ENCODE measurements at places on chromosomes 3 and 15.

GRCh38 chr15:90650956-90651689, 66.0 kb upstream of the BLM start:
- no peak for DNase-seq

GRCh38 chr3:115947325-115947724, 324.0 kb downstream of the GAP43 start:
- no peak for DNase-seq

DNA sequence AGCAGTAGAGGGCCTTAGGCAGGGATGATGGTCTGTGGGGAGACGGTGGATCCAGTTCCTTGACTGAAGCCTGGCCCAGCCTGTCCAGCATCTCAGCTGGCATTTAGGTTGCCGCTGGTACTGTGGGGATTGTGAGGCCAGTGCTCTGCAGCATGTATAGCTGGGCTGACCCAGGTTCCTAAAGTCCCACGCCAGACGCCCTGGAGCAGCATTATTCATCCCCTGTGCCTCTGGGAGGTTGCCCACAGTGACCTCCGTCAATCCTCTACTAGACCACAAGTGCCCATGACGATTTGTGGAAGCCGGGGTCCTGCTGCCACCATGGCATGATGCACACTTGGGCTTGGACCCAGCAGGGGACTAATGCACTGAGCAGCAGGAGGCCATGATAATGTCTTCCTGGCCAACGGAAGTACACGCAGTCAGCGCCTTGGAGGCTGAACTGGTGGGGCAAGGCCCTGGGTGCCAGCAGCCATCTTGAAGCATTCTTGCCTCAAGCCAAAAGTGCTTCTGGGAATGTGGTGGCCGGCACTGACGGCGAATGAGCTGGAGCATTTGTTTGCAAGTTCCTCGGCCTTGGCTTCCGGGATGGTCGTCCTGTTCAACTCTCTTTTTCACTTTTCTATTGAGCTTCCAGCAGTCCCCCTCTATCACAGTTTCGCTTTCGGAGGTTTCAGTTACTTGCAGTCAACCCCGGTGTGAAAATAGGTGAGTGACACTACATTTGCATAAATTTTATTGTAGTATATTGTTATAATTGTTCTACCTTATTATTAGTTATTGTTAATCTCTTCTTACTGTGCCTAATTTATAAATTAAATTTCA, 949.4 kb downstream of the ROBO1 start:
- no peak for DNase-seq

GRCh38 chr3:146865175-146865755, 260.1 kb upstream of the PLSCR5 start:
- no peak for DNase-seq

DNA sequence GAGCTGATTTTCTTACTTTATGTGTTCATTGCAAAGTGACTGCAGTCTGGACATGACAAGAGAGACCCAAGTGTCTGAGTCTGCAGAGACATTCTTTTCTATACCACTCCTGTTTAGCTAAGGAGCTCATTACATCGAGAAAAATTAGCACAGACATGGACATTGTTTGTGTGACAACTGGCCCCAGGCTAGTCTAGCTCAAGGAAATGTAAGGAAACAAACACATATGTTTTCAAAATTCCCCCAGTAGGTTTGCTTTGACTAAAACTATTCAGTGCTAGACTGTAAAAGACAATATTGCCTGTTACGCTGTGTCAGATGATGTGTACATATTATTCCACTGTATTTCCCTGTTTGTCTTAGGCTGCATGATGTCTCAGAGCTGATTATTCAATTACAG, 40.9 kb downstream of the TPRG1 start:
- DNase-seq: no peak

GRCh38 chr3:99702953-99703943, 64.9 kb downstream of the COL8A1 start:
- no peak for DNase-seq

DNA sequence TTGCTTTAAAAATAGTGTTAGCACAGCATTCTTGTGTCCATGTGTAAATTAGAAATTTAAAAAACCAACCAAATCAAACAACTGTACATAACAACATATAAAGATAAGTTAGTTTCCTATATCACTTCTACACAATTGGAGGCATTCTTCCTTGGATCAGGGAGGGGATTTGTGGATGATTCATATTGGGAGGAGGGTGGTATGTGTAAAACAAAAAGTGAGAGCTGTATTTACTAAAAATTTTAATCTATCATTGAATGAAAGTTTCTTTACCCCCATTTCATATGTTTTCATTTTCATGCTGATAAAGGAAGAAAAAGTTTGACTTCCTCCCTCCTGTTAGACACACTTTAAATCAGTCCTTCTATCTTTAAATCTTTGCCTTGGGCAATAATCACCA, 325.0 kb downstream of the SATB1 start:
- no peak for DNase-seq

DNA sequence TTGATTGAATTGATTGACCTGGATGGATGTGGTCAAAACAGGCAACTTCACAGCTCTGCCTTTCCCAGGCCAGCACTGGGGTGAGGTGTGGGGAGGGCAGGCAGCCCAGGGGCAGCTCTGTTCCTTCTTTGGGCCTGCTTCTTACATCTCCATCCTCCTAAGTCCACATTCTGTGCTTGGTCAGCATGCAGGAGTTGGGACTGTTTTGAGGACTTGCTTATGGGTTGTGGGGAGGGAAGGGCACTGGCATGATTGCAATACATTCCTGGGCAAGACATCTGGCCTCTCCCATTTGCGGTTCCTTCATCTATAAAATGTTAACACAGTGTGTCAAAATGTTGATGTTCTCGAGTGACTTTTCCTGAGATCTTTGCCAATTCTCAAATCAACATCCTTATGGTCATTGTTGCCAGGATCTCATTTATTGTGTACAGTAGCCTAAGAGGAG, 84.1 kb downstream of the ST6GAL1 start:
- DNase-seq: no peak

- no peak for DNase-seq
Measured at GRCh38 chr3:126013751-126014156, 44.8 kb downstream of the ROPN1B start.

GRCh38 chr3:43062040-43062563, 43.8 kb downstream of the POMGNT2 start:
- DNase-seq: no peak

DNA sequence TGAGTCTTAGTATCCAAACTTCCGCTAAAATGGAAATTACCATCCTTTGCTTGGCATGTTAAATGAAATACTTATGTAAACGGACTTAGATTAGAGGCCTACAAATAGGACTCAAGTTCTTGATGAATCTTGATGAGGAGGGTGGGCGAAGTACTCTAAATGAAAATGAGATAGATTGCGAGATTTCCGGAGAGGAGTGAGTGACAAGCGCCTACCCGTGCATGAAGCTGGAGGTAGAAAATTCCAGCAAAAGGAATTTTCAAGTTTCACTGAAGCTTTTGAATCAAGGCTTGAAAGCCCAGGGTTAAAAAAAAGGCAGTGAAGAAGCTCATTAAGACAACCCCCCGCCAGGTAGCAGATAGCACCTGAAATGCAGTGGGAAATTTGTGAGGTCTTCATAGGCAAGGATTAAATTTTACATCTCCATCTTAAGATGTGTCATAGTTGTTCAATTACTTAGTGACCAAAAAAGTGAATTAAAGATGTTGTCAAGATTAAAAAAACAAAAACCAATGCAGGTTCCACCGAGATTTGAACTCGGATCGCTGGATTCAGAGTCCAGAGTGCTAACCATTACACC, 655 bp upstream of the RAB11A start:
- no peak for DNase-seq

DNA sequence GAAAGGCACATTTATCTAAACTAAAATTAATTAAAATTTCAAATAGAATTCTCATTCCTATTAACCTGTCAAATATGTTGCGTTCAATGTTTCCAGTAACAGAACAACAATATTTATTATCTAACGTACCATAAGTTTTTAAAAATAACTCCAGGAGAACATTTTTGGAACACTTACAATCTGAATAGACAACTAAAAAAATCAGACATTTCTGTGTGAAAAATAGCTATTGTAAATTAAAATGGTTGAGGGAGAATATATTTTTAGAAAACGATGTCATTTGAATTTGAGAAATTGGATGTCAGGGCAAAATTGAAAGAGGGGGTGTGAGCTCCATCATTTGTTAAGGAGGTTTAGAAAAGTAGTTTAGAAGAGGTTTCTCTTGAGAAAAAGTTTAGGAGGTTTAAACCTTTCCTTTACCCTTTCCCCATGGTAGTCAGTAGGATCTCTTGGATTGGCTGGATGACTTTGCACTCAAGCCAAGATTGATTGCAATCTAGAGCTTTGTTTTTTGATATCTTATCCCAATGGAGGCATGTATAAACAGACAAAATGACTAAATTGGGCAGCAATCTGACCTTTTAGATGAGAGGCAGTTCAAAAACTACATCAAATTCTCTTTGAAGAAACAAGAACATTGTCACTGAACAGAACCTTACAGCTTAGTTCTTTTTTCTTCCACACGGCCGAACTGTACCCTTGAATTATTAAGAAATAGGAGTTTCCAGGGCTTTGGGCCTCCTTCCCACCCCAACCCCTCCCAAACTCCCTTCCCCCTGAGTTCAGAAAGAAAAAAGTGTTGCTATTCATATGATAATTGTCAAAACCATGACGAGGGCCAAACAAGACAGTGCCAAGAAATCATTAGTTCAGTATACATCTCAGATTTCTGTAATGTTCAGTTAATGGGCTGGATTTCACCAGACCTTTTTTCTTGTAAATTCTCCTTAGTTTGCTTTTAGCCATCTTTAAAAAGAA, 79.7 kb upstream of the CDIN1 start:
- no peak for DNase-seq

GRCh38 chr3:171790898-171791691, 19.2 kb downstream of the PLD1 start:
- no peak for DNase-seq

DNA sequence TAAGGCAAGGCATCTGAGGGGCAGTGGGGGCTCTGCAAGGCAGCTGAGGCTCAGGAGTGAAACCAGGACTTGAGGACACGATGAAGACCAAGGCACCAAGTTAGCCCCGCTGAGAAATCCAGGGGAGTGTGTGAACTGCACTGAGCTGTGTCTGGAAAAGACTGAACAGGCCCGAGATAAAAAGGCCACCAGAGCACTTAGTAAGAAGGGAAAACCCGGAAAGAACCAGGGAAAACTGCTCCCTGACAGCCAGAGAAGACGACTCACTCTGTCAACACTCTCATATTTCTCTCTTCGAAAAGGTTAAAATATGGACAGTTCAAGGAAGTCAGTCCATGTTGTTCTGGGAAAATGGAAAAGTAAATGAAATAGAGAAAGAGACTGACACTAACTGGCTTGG, 109.0 kb downstream of the SEC22A start:
- no peak for DNase-seq

DNA sequence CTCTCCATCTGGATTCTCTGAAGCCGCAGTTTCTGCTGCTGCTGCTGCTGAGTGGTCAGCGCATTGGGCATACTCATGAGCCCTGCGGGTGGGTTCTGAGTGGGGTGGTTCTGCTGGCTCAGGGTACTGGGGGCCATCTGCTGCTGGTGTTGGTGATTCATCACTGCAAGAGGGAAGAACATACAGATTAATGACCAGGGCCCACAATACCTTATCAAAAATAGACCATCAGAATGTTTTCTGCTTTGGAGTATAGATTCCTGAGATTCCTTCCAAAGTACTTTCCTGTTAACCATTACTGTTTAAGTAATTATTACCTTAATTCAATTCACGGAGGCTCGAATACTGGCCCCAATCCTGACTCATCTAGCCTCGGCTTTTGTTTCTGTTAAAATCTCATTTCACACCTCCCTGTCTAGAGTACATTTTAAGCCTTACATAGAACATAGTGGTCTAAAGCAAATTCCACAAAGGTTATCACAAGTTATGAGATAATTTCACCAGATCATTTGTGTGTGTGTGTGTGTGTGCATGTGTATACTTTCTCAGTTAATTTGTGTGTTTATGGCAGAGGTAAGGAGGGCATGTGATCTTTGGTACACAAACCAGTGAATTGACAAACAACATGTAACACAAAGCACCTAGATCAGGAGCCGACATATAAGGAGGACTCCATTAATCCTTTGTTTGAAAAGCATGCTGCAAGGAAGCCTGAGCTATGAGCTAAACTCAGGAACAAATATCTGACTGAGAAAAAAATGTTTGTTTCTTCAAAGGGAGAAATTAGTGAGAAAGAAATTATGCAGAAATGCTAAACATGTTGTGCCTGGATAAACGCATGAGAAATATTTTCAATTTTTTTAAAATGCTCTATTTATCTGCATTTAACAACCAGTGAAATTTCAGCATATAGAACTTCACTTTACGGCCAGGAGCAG, 68.1 kb downstream of the TM4SF4 start:
- no peak for DNase-seq

- no peak for DNase-seq
Measured at GRCh38 chr3:43515208-43515917, 106.4 kb downstream of the ANO10 start.

DNA sequence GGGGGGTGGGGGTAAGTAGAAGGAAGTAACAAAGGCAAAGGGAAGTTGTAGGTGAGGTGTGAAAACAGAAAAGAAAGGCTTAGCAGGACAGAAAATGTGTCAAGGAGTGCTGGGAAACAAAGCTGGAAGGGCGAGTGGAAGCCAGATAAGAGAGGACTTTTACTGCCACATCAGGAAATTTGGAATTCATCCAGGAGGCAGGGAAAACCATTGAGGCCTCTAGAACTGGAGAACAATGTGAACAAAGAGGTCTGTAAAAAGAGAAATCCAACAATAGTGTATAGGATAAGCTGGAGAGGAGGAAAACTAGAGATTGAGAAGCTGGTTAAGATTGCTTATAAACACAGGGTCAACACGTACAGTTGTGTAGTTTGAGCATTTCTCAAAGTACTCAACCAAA, 116.6 kb downstream of the NTRK3 start:
- DNase-seq: no peak

DNA sequence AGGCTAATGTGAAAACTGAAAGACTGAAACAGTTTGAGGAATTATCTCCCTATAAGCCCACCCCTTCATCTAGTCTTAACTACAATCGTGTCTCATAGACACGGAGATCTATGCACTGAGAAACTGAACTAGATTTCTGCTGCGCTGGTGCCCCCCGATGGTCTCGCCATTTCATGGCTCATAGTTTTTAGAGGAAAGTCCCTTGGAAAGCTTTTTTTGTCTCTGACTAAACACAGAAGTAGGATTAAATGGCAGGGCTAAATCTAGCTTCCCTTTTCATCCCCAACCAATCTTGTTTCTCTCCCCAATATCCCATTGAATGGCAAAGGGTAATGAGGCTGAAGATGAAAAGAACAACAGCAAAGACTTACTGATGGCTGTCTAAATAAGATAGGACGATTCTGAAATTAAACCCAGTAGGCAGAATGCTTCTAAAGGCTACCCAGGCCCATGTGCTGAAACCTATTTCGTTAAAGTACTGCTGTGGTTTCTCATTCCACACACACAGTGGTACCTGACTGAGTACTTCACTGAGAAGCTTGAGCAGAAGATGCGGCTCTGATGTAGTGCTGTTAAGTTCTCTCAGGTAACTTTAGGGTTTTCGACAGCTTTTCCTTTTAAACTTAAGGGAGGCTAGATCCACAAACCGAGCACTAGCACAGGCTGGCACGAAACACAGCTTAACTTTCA, 142.7 kb downstream of the GADL1 start:
- DNase-seq: peak; percentile 72
